Peyer's patch (tissue), 4 donors: ENCODE measurements at places on chromosomes 13 and 19. TPM values are rescaled to one million over a fixed set of nuclear protein-coding genes. Genes with fewer than 3 reads are reported as not detected.

DNA sequence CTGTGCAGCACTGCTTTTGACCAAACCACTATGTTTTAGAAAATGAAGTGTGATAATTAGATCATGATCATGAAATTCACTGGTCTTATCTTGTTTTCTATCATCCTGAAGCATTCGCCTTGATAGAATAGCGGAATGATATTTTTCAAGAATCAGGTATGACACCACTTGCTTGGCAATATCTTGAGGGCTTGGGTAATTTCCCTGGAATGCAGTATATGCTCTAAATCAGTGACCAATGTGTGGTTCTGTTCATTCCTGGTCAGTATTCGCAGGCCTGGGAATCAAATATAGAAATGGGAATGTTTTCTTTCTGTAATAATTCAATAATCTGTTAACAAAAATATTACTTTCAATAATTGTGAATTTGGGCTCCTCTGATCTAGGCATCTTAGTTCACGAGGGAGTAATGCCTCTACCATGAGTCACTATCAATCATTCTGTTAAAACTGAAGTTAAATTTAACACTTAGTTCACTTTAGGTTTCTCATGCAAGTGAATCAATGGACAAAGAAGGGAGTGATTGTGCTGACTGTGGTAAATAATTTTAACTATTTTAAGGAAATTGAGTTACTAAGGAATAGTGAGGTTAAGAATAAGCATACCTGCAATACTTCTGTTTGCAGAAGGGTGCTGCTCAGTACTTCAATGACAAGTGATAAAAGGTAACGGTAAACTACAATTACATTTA lies 137.9 kb downstream of the PCDH20 start:
- no peaks in the 10 kb centered on the region for H3K4me1 ChIP-seq
- no peak overlapping the region for H3K4me3 ChIP-seq
- no peaks in the 10 kb centered on the region for H3K27me3 ChIP-seq
- no peak overlapping the region for H3K27ac ChIP-seq

DNA sequence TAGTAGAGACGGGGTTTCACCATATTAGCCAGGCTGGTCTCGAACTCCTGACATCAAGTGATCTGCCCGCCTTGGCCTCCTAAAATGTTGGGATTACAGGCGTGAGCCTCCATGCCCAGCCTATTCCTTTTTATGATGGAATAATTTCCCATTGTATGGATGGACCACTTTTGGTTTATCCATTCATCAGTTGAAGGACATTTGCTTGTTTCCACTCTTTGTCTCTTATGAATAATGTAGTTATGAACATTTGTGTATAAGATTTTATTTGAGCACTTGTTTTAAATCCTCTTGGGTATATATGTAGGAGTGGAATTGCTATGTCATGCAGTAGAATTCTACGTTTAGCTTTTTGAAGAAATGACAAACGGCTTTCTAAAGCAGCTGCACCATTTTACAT lies 23.3 kb downstream of the FBXO27 start:
- H3K4me3 ChIP-seq = no peak overlapping the region
- DNase-seq = no peak
- no peaks in the 10 kb centered on the region for H3K4me1 ChIP-seq
- H3K36me3 ChIP-seq = no peaks in the 10 kb centered on the region

GRCh38 chr13:75587679-75588078 lies 38.1 kb downstream of the UCHL3 start:
- H3K27ac ChIP-seq = no peak overlapping the region
- no peak overlapping the region for H3K4me3 ChIP-seq
- H3K27me3 ChIP-seq = no peaks in the 10 kb centered on the region
- DNase-seq = no peak

GRCh38 chr19:4445963-4446703 lies 11.5 kb downstream of the UBXN6 start:
- no peaks in the 10 kb centered on the region for H3K27me3 ChIP-seq
- peaks cover 4% of the 10 kb centered on the region for H3K4me1 ChIP-seq
- no peak overlapping the region for H3K27ac ChIP-seq
- no peak for DNase-seq

GRCh38 chr13:27621116-27621365 lies 651 bp upstream of the POLR1D start:
- H3K27ac ChIP-seq = peak overlapping the region; percentile 98
- peak overlapping the region; percentile 98 for H3K4me3 ChIP-seq
- DNase-seq = no peak
- no peaks in the 10 kb centered on the region for H3K27me3 ChIP-seq
- no peaks in the 10 kb centered on the region for H3K4me1 ChIP-seq

- H3K4me3 ChIP-seq = peak within 1 kb of the TSS; percentile 62
- no peak within 1 kb of the TSS for H3K27ac ChIP-seq
- no peaks in the 10 kb centered on the region for H3K36me3 ChIP-seq
These were observed at the start of gene GAMT for GRCh38 chr19:1401138-1401888. Gene GAMT, minus strand, starts transcription at chr19:1401542. Its CDS starts 66 bp downstream, at chr19:1401476.

GRCh38 chr19:3785451-3785937 lies 687 bp downstream of the MATK start:
- H3K4me1 ChIP-seq = no peaks in the 10 kb centered on the region
- peak overlapping the region; percentile 53 for H3K4me3 ChIP-seq
- DNase-seq = no peak
- H3K27ac ChIP-seq = peak overlapping the region; percentile 43
- H3K27me3 ChIP-seq = no peaks in the 10 kb centered on the region

DNA sequence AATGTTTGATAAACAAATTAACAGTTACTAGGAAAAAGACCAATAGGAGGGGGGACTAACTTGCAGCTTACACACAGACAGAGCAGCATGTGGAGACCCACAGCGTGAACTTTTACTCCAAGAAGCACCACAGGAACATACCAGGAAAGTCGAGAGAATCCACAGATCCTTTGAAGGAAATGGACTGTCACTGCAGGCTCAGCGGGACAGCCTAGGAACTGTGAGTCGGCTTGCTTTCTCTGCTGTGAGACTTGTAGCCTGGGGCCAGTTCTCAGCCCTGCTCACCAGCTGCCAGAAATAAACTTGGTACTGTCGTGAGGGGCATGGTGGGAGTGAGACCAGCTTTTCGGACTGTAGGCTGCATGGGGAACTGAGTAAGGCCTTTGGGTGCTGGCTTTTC lies 1211.5 kb downstream of the PCDH17 start:
- no peak overlapping the region for H3K27ac ChIP-seq
- DNase-seq = no peak
- H3K27me3 ChIP-seq = no peaks in the 10 kb centered on the region

DNA sequence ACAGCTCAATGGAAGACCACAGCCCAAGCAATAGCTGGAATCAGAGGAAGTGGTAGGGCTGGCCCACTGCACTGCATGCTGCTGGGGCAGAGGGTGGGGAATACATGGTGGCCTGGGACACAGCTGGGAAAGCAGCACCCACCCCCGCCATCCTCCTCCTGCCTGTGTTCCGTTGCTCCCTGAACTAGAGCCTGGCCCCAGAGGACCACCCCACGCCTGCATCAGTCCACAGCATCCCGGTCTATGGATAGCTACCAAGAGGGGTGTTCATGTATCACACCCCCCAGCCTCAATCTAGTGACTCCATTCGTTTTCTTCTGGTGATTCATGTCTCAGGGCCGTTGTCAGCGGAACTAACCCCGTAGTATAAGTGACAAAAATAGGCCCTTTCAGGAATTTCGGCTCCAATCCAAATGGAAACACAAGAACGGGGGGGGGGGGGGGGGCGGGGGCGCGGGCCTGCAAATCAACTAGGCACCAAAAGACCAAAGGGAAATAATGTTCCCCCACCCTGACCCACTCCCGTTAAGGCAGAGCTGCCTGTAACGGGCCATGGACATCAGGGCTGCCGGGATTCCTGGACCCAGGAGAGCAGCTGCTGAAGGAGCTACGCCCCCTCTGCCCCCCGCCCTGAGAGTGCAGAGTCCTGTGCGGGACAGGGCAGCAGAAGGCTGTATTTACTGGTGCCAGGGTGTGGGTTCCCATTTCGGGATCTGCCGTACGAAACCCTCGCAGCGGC lies 18.9 kb upstream of the EPHX3 start:
- DNase-seq = no peak
- H3K36me3 ChIP-seq = peaks cover 3% of the 10 kb centered on the region
- H3K4me3 ChIP-seq = no peak overlapping the region
- H3K27me3 ChIP-seq = no peaks in the 10 kb centered on the region

DNA sequence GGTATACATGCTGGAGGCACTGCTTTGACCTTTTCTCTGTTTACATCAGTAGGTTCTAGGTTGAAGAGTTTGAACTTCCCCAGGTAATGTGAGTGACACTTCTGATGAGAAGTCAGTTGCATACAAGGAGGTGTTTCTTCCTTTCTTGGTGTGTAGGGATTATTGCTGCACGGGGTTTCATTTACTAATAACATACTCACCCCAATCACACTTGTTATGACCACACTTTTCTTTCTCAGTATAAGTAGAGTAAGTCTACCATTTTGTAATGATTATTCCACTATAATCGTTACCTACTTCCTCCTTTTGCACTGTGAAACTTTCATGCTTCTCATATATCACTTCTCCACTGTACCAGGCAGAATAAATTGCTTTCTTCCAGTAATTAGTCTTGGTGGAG lies 138.0 kb downstream of the TNFSF13B start:
- no peak overlapping the region for H3K4me3 ChIP-seq
- no peaks in the 10 kb centered on the region for H3K27me3 ChIP-seq
- H3K4me1 ChIP-seq = no peaks in the 10 kb centered on the region
- no peak overlapping the region for H3K27ac ChIP-seq
- no peaks in the 10 kb centered on the region for H3K36me3 ChIP-seq
- DNase-seq = no peak

GRCh38 chr19:47095476-47096099 lies 18.0 kb downstream of the ZC3H4 start:
- no peaks in the 10 kb centered on the region for H3K36me3 ChIP-seq
- no peaks in the 10 kb centered on the region for H3K27me3 ChIP-seq
- H3K4me3 ChIP-seq = no peak overlapping the region
- no peak for DNase-seq
- H3K4me1 ChIP-seq = peaks cover 11% of the 10 kb centered on the region

- no peaks in the 10 kb centered on the region for H3K27me3 ChIP-seq
- H3K36me3 ChIP-seq = no peaks in the 10 kb centered on the region
- H3K4me1 ChIP-seq = no peaks in the 10 kb centered on the region
- no peak for DNase-seq
These were observed 49.4 kb upstream of the IPO5 start for GRCh38 chr13:97904059-97904458.

GRCh38 chr13:52356327-52356726 lies 49.6 kb downstream of the THSD1 start:
- no peaks in the 10 kb centered on the region for H3K27me3 ChIP-seq
- no peaks in the 10 kb centered on the region for H3K36me3 ChIP-seq
- no peak overlapping the region for H3K27ac ChIP-seq
- H3K4me1 ChIP-seq = no peaks in the 10 kb centered on the region

GRCh38 chr13:78660495-78660857 lies 1.5 kb upstream of the OBI1 start:
- no peak overlapping the region for H3K27ac ChIP-seq
- H3K4me3 ChIP-seq = no peak overlapping the region
- no peaks in the 10 kb centered on the region for H3K27me3 ChIP-seq
- no peak for DNase-seq
- peaks cover 15% of the 10 kb centered on the region for H3K4me1 ChIP-seq
- H3K36me3 ChIP-seq = no peaks in the 10 kb centered on the region

GRCh38 chr19:50837300-50837699 lies 3.9 kb upstream of the KLK15 start:
- DNase-seq = no peak
- H3K27me3 ChIP-seq = no peaks in the 10 kb centered on the region
- H3K4me3 ChIP-seq = no peak overlapping the region
- no peaks in the 10 kb centered on the region for H3K4me1 ChIP-seq

- no peaks in the 10 kb centered on the region for H3K36me3 ChIP-seq
- H3K4me3 ChIP-seq = no peak overlapping the region
- no peaks in the 10 kb centered on the region for H3K27me3 ChIP-seq
- DNase-seq = no peak
- no peaks in the 10 kb centered on the region for H3K4me1 ChIP-seq
These were observed 80.1 kb upstream of the ATXN8OS start for GRCh38 chr13:70027551-70027950.

- no peaks in the 10 kb centered on the region for H3K36me3 ChIP-seq
- H3K27me3 ChIP-seq = no peaks in the 10 kb centered on the region
- DNase-seq = no peak
- H3K4me3 ChIP-seq = no peak overlapping the region
These were observed 9.7 kb upstream of the FEM1A start for GRCh38 chr19:4781801-4782200.

- peaks cover 48% of the 10 kb centered on the region for H3K4me1 ChIP-seq
- H3K27me3 ChIP-seq = no peaks in the 10 kb centered on the region
- H3K27ac ChIP-seq = peak overlapping the region; percentile 99
- no peaks in the 10 kb centered on the region for H3K36me3 ChIP-seq
- peak overlapping the region; percentile 54 for H3K4me3 ChIP-seq
- peak; percentile 63 for DNase-seq
These were observed 11.0 kb downstream of the MOB3A start for GRCh38 chr19:2084993-2085720.

DNA sequence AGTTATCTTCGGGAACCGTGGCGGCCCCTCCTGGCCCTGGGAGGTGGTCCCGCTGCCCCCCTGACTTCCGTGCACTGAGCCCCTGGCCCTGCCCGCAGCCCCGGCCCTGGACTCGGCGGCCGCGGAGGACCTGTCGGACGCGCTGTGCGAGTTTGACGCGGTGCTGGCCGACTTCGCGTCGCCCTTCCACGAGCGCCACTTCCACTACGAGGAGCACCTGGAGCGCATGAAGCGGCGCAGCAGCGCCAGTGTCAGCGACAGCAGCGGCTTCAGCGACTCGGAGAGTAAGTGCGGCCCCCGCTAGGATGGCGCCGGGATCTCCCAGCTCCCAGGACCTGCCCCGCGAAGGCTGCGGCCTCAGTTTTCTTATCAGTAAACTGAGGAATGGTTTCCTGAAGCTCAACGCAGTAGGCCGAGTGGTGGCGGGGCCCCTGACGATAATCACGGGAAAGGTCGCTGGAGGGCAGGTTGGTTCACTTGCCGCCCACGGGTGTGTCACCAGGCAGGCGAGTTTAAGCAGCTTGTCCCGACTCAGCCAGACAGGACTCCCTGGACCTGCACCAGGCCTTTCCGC lies 924 bp downstream of the RGCC start:
- no peaks in the 10 kb centered on the region for H3K36me3 ChIP-seq
- H3K4me3 ChIP-seq = peak overlapping the region; percentile 82
- peak; percentile 64 for DNase-seq
- H3K27me3 ChIP-seq = peaks cover 6% of the 10 kb centered on the region
- H3K4me1 ChIP-seq = peaks cover 13% of the 10 kb centered on the region

DNA sequence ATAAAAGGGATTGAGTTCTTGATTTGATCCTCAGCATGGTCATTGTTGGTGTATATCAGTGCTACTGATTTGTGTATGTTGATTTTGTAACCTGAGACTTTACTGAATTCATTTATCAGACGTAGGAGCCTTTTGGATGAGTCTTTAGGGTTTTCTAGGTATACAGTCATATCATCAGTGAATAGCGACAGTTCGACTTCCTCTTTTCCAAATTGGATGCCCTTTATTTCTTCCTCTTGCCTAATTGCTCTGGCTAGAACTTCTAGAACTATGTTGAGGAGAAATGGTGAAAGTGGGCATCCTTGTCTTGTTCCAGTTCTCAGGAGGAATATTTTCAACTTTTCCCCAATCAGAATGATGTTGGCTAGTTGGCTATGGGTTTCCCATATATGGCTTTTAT lies 27.0 kb downstream of the POMP start:
- H3K4me3 ChIP-seq = no peak overlapping the region
- H3K27me3 ChIP-seq = no peaks in the 10 kb centered on the region

WASF3 gene
- 2.2 TPM for total RNA-seq

NANOS2 gene
- total RNA-seq = not detected

ZNF441 gene
- 6.8 TPM for total RNA-seq

KIR3DL2 gene
- not detected for total RNA-seq

RXFP2 gene
- not detected for total RNA-seq

ZNF845 gene
- total RNA-seq = 7.4 TPM

DCT gene
- not detected for total RNA-seq

CCDC70 gene
- total RNA-seq = not detected

ZNF723 gene
- not detected for total RNA-seq

TECR gene
- 68.0 TPM for total RNA-seq

PTPRH gene
- 259 TPM for total RNA-seq

AZU1 gene
- not detected for total RNA-seq

GDF15 gene
- total RNA-seq = 9.9 TPM

PEX11G gene
- 14.3 TPM for total RNA-seq
